Esophagus muscularis mucosa (tissue), 4 donors: ENCODE measurements at places on chromosomes 12 and 14. TPM values are rescaled to one million over a fixed set of nuclear protein-coding genes. Genes with fewer than 3 reads are reported as not detected.

- no peaks in the 10 kb centered on the region for H3K27me3 ChIP-seq
- no peaks in the 10 kb centered on the region for H3K4me1 ChIP-seq
- no peak overlapping the region for H3K4me3 ChIP-seq
- DNase-seq = no peak
- no peaks in the 10 kb centered on the region for H3K36me3 ChIP-seq
These were observed 62.0 kb downstream of the CAND1 start for GRCh38 chr12:67331123-67331522.

- no peak for DNase-seq
- H3K27me3 ChIP-seq = no peaks in the 10 kb centered on the region
- H3K4me1 ChIP-seq = no peaks in the 10 kb centered on the region
These were observed 616.3 kb downstream of the LRFN5 start for GRCh38 chr14:42222924-42223471.

- peaks cover 5% of the 10 kb centered on the region for H3K4me1 ChIP-seq
- no peaks in the 10 kb centered on the region for H3K36me3 ChIP-seq
- no peak overlapping the region for H3K27ac ChIP-seq
- DNase-seq = no peak
- H3K27me3 ChIP-seq = no peaks in the 10 kb centered on the region
- no peak overlapping the region for H3K4me3 ChIP-seq
These were observed 10.4 kb upstream of the NRIP2 start for GRCh38 chr12:2845280-2845679.

NCKAP5L gene
- total RNA-seq = 15.0 TPM

DNA sequence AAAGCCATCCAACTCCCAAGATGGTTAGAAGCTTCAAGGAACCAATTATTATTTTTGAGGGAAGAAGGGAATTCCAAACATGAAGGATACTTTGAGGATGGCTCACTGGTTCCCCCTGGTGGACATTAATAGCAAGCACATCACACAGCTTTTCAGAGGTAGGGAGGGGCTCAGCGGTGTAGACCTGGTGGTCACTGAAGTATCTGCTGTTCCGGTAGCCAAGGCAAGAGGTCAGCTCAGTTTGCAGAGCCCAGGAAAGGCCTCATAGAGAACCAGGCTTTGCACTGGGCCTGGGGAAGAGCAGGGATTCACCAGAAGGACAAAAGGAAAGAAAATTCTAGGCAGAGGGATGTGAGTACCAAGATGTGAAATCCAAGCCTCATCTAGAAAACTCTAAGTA, 118.7 kb downstream of the KSR2 start:
- no peak for DNase-seq
- H3K4me1 ChIP-seq = no peaks in the 10 kb centered on the region
- no peak overlapping the region for H3K4me3 ChIP-seq
- H3K27me3 ChIP-seq = no peaks in the 10 kb centered on the region

MYF6 gene
- 0.29 TPM for total RNA-seq

GRCh38 chr12:49529414-49529813, 9.4 kb upstream of the KCNH3 start:
- H3K4me3 ChIP-seq = no peak overlapping the region
- DNase-seq = no peak
- no peaks in the 10 kb centered on the region for H3K27me3 ChIP-seq
- no peak overlapping the region for H3K27ac ChIP-seq
- no peaks in the 10 kb centered on the region for H3K4me1 ChIP-seq

DNA sequence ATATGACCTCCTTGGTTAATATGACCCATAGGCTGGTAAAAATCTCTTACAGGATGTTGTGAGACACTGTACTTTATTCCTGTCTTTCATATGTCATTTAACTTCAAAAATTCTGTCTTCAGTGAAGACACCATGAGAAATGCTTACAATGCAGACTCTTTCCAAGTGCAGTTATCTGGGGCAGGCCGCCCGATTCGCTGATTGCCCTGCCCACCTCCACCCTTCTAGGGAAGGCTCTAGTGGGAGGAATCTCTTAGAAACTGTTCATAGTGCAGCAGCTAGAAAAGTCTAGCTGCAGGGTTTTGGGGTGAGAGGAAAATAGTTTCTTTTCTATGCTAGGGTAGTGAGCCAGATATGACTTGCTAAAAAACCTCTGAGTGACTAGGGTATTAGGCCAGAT, 15.0 kb upstream of the CIPC start:
- H3K4me1 ChIP-seq = no peaks in the 10 kb centered on the region
- H3K36me3 ChIP-seq = no peaks in the 10 kb centered on the region
- no peak overlapping the region for H3K4me3 ChIP-seq

DNA sequence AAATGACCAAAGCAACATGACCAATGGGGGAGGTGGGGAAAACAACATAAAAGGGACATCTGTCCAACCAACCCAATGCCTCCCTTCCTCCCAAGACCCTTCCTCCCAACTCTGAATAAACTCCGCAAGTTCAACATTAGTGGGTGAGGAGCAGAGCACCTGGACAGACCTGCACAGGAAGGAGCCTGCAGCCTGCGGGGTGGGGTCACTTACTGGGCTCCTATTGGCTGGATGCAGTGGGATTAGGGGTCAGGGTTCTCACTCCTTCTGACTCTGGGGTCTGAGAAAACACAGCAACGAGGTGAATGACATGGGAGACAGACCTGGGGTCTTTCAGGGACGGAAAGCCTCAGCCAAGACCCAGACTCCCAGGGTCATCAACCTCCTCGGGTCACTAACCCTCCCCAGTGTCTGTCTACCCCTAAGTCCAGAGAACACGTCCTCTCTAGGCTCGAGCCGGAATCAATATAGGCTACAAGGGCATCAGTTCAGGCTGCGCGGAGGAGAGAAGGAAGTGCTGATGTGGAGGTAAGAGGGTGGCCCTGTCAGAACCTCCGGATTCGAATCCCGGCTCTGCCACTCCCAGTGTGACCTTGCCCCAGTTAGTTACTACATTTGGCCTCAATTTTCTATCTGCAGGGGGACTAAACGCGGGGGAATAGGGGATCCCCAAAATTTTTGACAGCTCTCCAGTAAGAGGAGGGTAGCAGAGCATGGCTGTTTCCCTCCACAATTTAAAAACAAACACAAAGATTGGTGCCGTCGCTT, 860 bp downstream of the NDRG2 start:
- H3K4me1 ChIP-seq = peaks cover 31% of the 10 kb centered on the region
- no peaks in the 10 kb centered on the region for H3K27me3 ChIP-seq
- no peak for DNase-seq
- H3K27ac ChIP-seq = peak overlapping the region; percentile 95
- peaks cover 15% of the 10 kb centered on the region for H3K36me3 ChIP-seq

GRCh38 chr12:68853396-68854077, 45.6 kb downstream of the MDM2 start:
- no peak for DNase-seq
- no peaks in the 10 kb centered on the region for H3K4me1 ChIP-seq
- H3K4me3 ChIP-seq = no peak overlapping the region

- H3K27ac ChIP-seq = peak overlapping the region; percentile 93
- no peak for DNase-seq
- peak overlapping the region; percentile 27 for H3K4me3 ChIP-seq
- H3K4me1 ChIP-seq = peaks cover 68% of the 10 kb centered on the region
- H3K27me3 ChIP-seq = no peaks in the 10 kb centered on the region
- peaks cover 30% of the 10 kb centered on the region for H3K36me3 ChIP-seq
These were observed 55.7 kb downstream of the SSH1 start for GRCh38 chr12:108801736-108802100.

GRCh38 chr14:71533390-71533789, 398.8 kb upstream of the RGS6 start:
- no peaks in the 10 kb centered on the region for H3K36me3 ChIP-seq
- no peak overlapping the region for H3K27ac ChIP-seq
- no peak overlapping the region for H3K4me3 ChIP-seq
- no peaks in the 10 kb centered on the region for H3K27me3 ChIP-seq
- H3K4me1 ChIP-seq = peaks cover 5% of the 10 kb centered on the region

DNA sequence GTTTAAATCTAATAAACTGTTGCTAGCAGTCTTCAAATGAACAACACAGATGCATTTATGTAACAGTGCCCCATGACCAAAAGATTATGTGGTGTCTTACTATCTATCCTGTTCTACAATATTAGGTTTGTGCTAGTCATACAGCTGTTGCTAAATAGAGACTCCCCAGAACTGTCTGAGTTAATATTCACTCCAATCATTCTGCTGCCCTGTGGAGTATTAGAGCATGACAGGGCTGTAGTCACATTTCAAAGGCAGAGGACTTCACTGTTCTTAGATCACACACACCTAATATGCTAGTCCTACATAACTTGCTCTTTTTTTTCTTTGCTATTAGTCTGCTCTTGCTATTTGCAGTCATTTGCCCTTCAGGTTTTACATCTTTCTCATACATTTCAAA, 157.6 kb upstream of the MDGA2 start:
- DNase-seq = no peak
- no peaks in the 10 kb centered on the region for H3K27me3 ChIP-seq
- no peak overlapping the region for H3K27ac ChIP-seq
- H3K4me3 ChIP-seq = no peak overlapping the region
- no peaks in the 10 kb centered on the region for H3K36me3 ChIP-seq

- DNase-seq = no peak
- H3K4me3 ChIP-seq = peak overlapping the region; percentile 68
- H3K27me3 ChIP-seq = no peaks in the 10 kb centered on the region
- peaks cover 33% of the 10 kb centered on the region for H3K36me3 ChIP-seq
- peaks cover 9% of the 10 kb centered on the region for H3K4me1 ChIP-seq
These were observed 818 bp upstream of the SUOX start for GRCh38 chr12:55996201-55996714.

- H3K4me1 ChIP-seq = no peaks in the 10 kb centered on the region
- no peak for DNase-seq
- H3K4me3 ChIP-seq = no peak overlapping the region
- no peaks in the 10 kb centered on the region for H3K36me3 ChIP-seq
These were observed 63.4 kb downstream of the LMO3 start for GRCh38 chr12:16542586-16542985.

GRCh38 chr12:84822525-84822924, 90.1 kb downstream of the SLC6A15 start:
- no peak overlapping the region for H3K4me3 ChIP-seq
- H3K27me3 ChIP-seq = no peaks in the 10 kb centered on the region
- H3K27ac ChIP-seq = no peak overlapping the region
- H3K4me1 ChIP-seq = no peaks in the 10 kb centered on the region

- H3K27me3 ChIP-seq = no peaks in the 10 kb centered on the region
- no peak overlapping the region for H3K4me3 ChIP-seq
- no peak for DNase-seq
- no peaks in the 10 kb centered on the region for H3K36me3 ChIP-seq
- no peaks in the 10 kb centered on the region for H3K4me1 ChIP-seq
- no peak overlapping the region for H3K27ac ChIP-seq
These were observed 123.1 kb upstream of the PARP11 start for GRCh38 chr12:3996322-3996721.

DNA sequence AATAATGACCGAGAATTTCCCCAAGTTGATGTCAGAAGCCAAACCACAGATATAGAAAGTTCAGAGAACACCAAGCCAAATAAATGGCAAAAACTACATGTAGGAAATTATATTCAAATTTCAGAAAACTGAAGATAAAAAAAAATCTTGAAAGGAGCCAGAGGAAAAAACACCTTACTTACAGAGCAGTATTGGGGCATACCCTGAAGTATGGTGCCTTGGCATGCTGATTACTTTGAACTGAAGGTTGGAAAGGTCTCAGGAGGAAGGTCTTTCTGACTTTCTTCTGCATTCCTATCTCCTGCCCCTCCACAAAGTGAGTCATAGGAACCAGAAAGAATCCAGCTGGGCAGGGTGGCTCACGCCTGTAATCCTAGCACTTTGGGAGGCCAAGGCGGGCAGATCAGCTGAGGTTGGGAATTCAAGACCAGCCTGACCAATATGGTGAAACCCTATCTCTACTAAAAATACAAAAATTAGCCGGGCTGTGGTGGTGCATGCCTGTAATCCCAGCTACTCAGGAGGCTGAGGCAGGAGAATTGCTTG, 8.8 kb upstream of the FGF6 start:
- no peak overlapping the region for H3K4me3 ChIP-seq
- no peaks in the 10 kb centered on the region for H3K4me1 ChIP-seq
- H3K27ac ChIP-seq = no peak overlapping the region

NTS gene
- total RNA-seq = not detected

DNA sequence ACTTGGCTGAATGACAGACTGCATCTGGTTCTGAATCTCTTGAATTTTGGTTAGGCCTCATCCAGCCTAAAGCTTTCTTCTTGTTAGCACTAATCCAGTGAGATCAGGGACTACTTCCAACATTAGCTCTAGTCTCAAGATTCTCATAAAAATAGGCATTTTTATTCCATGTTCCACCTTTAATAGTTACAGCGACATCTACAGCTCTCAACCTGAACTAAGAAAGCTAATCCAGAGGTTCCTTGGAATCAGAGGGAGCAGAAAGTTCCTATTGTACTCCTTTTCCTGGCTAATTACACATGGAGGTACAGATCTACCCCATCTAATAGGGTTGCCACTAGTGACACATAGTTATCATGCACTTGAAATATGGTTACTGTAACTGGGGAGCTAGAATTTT, 391.9 kb downstream of the RMST start:
- H3K4me3 ChIP-seq = no peak overlapping the region
- no peak for DNase-seq
- no peaks in the 10 kb centered on the region for H3K27me3 ChIP-seq
- no peak overlapping the region for H3K27ac ChIP-seq
